Jurkat, Clone E6-1 (cell line): ENCODE measurements at places on chromosomes 7 and 10.

DNA sequence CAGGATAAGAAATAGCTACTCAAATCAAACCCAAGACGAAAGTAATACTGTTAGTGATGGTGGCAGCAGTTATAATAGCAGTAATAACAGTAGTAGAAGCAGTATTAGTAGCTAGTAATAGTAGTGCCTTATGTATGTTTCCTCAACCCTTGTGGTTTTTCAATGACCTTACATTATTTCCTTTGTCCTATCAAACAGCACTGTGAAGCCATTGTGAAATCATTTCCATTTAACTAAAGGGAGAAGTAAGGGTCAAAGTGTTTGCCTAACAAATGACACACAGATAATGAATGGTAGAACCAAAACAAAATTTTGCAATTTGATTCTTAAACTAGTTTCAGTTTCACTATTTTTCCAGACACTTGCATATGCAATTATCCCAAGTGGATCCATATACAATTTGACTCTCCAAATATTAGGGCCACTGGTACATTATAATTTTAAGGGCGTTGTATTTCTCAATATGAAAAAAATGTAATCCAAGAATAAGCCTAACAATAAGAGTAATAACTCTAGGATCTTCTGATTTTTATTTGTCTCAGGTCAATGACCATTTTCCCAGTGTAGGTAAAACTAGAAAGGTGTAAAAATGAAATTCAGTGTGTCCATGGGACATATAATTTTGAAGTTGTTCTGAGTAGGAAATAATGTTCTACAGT, 33.7 kb upstream of the TMEM26 start:
- DNase-seq, result no peak

GRCh38 chr7:76310102-76310957, 7.9 kb downstream of the HSPB1 start:
- no peak for DNase-seq

GRCh38 chr10:26334232-26334931, 103.8 kb upstream of the APBB1IP start:
- DNase-seq, result no peak

DNA sequence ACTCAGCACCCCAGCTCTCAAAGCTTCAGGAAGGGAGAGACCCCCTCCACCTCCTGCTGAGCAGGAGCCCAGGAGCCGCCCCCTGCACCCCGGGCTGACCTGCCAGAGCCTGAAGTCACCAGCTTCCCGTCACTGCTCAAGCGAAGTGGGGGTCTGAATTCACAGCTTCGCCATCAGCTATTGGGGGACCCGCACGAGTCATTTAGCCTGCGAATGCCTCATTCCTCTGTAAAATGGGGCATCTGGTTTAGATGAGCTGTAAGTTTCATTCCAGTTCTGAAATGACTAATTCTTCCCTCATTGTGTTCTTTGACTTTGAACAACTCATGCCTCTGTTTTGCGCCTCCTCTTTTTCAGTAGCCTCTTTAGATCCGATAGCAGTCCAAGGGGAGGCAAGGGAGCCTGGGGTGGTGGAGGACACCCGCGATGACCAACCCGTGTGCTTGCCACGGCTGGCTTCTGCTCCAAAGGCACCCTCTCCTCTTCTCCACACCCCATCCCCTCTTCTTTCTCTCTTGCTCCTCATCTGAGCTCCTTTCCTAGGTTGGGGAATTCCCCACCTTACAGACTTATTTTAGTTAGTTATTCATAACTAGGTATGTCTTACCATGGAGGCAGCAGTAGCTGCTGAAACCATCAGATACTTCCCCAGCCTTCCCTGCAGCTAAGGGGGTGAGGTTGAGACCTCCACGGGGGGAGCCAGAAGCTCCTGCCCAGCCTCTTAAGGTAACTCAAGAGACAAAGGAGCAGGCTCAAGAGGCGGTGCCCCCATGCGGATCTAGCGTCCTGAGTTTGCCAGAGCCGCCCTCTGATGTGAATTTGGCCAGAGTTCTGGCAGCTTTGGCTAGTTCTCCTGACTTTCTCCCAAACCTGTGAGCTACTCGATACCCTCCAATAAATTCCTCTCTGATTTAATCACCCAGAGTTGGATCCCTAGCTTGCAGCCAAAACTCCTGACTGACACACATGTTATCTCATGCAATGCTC, 47.7 kb downstream of the RBM17 start:
- no peak for DNase-seq

DNA sequence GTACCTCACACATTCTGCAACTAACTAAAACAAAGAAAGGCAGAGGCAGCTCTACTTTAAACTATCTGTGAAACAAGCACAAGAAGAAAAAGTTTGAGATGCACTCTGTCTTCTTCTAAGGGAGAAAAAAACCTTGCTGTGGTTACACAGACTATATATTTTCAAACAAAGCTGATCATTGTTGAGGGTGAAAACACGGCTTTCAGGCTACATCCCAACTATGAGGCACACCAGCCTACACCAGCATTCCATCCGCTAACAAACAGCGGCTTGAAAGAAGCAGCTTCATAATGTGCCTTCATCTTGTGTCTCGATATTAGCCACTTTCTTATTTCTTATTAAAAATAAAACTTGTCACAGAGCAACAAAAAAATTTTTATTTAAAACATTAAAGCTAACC, 79.1 kb downstream of the USP6NL start:
- DNase-seq, result no peak

DNA sequence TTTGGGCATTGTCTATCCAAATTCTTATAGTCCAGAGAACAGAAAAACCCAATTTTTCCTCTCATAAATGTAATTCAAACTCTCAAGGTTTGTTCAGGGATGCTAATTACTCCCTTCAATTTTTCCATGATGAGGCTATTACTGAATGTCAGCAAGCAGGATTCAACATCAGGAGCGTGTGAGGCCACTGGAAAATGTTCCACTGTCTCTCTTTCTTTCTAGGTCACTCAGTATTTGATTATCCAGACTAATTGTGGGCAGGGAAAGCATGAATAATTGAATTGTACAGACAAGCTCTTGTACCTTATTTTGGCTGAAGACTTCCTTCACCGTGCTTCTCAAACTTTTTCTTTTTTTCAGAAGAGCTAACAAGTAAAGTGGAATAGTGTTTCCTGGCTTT, 30.7 kb downstream of the THNSL1 start:
- DNase-seq, result no peak

DNA sequence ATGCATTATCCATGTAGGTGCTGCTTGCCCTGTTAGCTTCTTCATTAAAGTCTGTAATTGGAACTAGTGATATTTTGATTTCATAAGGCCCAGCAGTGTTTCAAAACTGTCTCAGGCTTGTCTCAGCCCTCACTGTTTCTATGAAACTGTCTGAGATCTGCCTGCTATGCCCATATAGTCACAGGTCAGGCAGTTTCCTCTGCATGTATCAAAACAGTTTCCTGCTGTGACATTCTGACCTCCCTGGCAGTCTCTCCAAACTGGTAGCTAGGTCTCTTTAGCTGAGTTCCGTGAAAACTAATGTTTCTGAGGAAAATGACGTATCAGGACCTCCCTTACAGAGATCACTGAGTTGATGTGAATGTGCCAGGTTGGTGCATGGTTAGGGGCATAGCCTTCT, 18.9 kb upstream of the SEMA3D start:
- no peak for DNase-seq

- DNase-seq, result no peak
Observed at GRCh38 chr7:27888736-27889135, 148.8 kb downstream of the TAX1BP1 start.

GRCh38 chr7:119010635-119011034, 786.1 kb downstream of the ANKRD7 start:
- no peak for DNase-seq

DNA sequence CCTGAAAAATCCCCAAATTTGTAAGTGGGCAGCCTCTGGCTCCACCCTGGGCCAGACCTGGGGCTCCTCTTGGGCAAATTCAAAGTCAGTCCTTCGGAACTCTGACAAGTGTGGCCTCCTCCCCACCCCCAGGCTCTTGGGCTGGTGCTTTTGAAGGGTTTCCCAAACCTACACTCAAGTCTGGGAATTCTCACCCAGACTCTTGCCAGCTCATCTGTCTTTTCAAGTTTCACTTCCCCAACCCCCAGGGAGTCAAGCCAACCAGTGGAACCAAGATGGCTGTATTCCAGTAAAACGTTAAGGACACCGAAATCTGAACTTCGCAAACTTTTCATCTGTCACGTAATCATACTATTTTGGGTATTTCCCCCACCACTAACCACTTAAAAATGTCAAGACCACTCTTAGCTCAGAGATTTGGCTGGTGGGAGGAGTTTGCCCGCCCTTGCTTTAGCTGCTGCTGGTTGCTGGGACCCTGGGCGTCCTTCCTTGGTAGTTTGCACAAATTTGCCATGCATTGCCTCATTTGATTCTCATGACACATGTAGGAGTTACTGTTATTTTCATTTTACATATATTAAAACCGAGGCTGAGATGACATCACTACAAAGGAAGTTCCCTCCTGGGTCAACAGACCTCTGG, 1.7 kb upstream of the MYO1G start:
- peak; percentile 78 for DNase-seq

DNA sequence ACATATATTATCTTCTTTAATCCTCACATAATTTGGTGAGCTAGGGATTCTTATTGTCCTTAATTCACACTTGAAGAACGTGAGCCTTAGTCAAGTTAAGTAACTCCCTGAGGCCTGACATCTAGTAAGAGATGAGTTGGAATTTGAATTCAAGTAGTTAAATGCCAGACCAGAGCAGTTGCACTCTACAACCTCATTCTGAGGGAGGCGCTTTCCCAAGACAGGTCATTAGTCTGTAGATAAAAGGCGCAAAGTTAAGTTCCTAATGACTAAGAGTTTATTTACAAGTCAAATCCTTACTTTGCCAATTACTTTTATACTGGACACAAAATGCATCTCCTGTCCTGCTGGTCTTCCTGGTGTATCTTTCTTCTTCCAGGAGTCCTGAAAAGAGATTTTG, 3.6 kb upstream of the EXOC6 start:
- no peak for DNase-seq

DNA sequence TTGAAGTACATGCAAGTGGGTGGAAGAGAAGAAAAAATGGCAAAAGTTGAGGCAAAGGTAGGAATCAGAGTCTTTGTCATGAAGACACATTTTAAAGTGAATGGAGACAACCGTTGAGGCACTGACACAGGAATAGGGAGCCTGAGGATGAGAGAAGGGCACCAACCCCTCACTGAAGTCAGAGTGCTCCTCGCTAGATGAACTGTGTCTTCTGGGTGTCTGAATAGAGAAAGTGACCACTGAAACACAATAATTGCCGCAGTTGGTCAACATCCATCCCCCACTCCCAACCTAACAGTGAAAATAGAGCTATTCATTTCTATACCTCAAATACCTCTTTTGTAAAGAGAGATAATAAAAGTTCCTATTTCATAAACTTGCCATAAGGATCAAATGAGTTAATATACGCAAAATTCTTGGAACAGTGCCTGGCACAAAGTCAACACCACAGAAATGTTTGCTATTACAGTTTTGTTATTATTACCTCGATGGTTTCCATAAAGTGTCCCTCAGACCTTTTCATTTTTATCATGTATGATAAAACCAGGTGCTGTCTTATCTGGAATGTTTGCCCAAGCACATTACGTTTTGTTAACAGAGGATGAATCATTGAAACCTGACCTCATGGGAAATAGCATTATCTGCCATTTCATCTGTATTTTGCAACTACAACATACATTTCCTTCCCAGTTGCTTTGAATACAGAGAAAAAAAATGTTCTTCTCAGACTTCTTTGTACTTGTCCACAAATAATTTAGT, 61.8 kb upstream of the SP4 start:
- no peak for DNase-seq

GRCh38 chr7:118330388-118330787, 105.9 kb downstream of the ANKRD7 start:
- DNase-seq, result no peak

DNA sequence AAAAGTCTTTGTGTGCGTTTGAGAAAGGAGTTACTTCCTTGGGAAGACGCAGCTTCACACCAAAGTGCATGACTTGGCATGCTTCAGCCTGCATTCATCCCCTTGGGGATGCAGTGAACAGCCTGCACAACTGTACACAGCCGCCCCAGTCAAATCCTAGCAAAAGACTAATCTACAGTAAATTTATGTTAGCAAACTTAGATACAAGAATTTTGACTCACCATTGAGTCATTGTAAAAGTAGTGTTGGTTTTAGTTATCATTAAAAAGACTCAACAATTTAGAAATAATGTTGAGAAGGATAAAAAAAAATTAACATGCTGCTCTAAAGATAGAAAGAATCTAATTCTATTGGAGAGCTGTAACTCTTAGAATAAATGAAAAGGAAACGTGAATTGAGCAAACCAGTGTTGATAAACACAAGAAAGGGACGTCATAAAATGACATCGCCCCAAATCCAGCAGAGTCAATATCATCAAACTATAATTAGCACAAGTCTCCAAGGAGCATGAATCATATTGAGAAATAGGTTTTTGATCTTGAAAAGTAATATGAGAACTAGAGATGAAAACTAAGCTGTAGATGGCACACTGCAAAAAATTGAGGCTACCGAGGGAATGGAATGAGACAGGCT, 11.9 kb upstream of the OPTN start:
- DNase-seq, result no peak

DNA sequence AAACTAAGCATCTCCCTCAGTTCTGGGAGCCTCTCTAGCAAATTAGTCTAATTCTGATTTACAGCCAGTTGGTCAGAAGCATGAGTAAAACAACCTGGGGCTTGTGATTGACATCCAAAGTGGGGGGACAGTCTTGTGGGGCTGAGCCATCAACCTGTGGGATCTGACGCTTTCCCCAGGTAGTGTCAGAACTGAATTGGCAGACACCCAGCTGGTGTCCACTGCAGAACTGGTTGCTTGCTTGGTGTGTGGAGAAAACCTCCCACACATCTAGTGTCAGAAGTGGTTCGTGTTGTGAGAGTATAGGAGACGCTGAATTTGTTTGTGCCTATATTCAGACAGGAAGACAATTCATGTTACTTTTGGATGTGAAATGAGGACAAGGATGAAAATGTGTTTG, 92.2 kb upstream of the PDCD4 start:
- no peak for DNase-seq

DNA sequence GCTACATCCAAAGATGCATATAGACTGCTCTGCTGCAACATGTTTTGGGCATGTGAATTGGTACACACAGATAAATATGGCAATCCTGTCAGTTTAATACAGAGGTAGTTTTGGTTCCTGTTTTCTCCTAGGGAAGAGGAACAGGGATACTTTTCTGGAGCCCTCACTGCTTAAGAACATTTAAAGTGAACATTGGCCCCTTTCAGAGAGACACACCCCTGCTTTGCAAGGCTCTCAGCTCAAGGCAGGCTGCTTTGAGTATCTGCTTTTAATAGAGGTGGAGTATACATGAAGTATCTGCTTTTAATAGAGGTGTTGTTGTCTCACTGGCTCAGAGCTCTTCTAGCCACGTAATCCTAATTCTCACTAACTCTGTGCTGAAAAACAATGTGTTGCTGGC, 38.9 kb downstream of the CYP51A1 start:
- DNase-seq, result no peak
